ENCODE measurements at places on chromosomes 16 and 17.

- DNase-seq, result no peak
Observed at GRCh38 chr17:48313096-48313755, 116.8 kb downstream of the SKAP1 start.

GRCh38 chr17:6328279-6328678, 106.6 kb downstream of the AIPL1 start:
- no peak for DNase-seq

DNA sequence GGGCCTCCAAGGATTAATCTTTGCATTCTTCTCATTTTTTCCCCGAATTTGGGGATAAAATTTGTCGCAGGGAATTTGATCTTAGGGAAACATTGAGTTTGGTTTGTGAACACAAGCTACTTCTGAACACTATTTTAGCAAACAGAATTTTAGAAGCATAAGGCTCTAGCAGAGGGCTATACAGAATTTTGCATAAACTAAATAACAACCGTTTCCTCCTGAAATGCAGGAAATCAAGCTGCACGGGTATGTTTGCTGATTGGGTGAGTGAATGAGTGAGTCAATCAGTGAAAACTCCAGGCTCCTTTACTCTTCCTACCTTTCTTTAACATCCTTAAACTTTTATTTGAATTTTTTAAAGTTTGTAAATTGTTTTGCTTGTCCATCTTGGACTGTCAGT, 81.3 kb upstream of the GNAO1 start:
- DNase-seq, result no peak

GRCh38 chr17:19645734-19646201, 2.8 kb upstream of the ALDH3A2 start:
- DNase-seq, result peak; percentile 82

DNA sequence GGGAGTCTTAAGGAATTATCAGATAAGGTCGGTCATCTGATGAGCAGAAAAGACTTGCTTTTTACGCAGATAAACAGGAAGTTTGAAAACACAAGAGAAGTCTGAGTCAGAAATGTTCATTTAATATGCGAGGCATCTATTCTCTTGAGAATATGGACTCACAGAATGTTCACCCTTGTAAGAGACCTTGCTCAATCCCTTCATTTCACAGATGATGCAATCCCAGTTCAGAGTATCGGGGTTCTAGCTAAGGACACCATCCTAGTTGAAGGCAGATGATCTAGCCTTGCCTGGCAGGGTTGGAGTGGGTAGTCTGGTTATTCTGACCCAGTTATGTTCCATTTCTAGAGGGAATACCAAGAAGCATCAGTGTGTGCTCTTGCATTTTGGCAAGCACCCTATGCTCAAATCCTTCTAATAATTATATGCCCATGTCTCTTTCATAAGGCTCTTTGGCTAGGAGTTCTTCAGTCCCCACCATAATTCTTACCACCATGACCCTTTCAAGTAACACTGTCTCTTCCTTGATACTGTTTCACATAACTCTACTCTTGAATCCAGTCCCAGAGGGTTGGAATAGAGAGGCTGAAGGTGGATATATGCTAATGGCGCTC, 42.5 kb downstream of the YPEL2 start:
- no peak for DNase-seq

GRCh38 chr17:49571764-49572163, 3.9 kb upstream of the NXPH3 start:
- DNase-seq, result no peak

DNA sequence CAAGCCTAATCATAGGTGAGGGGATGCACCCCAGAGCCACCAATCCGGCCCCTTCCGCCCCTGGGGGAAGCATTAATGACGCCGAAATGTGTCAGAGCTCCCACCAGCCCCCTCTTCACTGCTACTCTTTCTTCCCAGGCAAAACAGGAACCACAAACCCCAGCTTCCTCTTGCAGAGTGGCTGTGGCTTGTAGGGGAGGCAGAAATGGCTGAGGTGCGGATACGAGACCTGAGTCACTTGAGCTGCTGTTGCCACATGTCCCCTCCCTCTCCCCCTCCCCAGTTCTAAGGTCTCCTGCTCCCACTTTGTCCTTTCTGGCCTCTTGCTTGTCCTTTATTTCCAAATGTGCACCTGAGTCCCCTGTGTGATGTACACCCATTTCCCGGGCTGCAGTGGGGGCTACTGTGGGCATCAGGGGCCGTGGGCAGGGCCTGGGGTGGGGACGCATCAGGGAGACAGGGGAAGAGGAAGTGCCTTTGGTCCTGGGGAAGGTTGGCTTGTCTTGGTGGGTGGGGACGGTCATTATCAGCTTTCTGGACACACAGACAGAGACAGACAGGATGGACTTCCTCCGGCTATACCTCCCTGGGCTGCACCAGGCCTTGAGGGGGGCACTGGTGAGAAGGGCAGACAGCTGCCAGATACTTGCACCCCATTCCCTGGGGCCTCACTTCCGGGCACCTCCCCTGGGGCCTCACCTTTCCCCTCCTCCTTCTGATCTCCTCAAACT, at the start of gene APOBR:
Gene APOBR (plus strand): TSS at position 523 of the 731 bp plus-strand sequence. CDS start 39 bp downstream, at position 562.
- no peak for DNase-seq

Data from left lobe of liver (tissue), 2 donors.